Adipose tissue (tissue), 3 donors: ENCODE measurements at places on chromosomes 2 and 18. TPM values are rescaled to one million over a fixed set of nuclear protein-coding genes. Genes with fewer than 3 reads are reported as not detected.

The NCK2 gene
- polyA plus RNA-seq, result 26.6 TPM

The MYO5B gene
- 1.4 TPM for polyA plus RNA-seq

The SP3 gene
- 11.4 TPM for polyA plus RNA-seq

The ALPG gene
- not detected for polyA plus RNA-seq

The OTX1 gene
- 0.04 TPM for polyA plus RNA-seq

The IL1RL1 gene
- 2.1 TPM for polyA plus RNA-seq
